ENCODE measurements at places on chromosomes 5 and 9. TPM values are rescaled to one million over a fixed set of nuclear protein-coding genes. Genes with fewer than 3 reads are reported as not detected.

DNA sequence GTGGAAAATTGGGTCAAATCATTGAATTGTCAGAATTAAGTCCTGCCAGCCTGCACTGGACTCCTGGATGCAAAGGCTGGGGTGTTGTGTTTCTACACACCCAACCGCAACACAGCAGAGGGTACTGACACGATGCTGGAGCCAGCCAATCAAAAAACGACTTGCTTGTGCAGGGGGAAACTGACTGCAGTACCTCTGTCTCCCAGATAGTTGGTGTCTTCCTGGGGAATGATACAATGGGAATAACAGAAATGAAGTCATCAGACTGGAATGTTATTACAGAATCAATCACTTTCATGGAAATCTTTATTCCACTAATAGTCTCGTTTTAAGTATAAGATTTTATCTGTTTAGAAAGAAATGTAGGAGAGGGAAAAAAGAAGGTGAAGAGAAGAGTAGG lies 330.3 kb downstream of the MLLT3 start:
- DNase-seq, result no peak

GRCh38 chr9:5976674-5977397 lies 38.6 kb downstream of the RANBP6 start:
- DNase-seq, result no peak

GRCh38 chr5:79859588-79859987 lies 131.5 kb downstream of the MTX3 start:
- no peak for DNase-seq

- no peak for DNase-seq
Measured at GRCh38 chr9:126336736-126337325, 10.2 kb downstream of the MVB12B start.

DNA sequence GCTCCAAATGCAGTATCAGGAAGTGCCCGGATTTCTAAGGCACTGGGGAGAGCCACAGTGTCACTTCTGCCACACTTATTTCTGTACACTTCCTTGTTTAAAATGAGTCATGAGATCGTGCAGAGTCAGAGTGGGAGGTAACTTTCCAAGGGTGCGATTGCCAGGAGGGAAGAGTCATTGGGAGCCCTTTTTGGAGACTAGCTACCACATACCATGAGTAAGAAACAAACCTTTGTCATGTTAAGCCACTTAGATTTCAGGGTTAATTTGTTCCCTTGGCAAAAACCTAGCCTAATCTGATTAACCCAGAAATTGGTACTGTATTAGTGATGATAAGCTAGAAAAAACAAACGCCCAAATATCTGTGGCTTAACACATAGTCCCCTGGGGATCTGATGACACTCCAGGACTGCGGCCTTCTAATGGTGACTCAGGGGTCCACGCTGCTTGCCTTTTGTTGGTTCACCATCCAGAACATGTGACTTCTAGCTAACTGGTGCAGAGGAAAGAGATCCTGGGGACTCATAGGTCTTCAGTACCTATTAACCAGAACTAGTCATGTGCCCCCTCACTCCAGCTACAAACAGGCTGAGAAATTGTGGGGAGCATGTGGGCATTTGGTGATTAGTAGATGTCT lies 48.6 kb upstream of the TLE1 start:
- no peak for DNase-seq

GRCh38 chr5:136006761-136007251 lies 22.0 kb upstream of the TGFBI start:
- no peak for DNase-seq

GRCh38 chr5:162444129-162444762 lies 376.7 kb downstream of the GABRG2 start:
- DNase-seq, result no peak

- DNase-seq, result no peak
Measured at GRCh38 chr5:168843277-168844015, 264.3 kb upstream of the PANK3 start.

- no peak for DNase-seq
Measured at GRCh38 chr9:27118916-27119315, 9.9 kb downstream of the TEK start.

DNA sequence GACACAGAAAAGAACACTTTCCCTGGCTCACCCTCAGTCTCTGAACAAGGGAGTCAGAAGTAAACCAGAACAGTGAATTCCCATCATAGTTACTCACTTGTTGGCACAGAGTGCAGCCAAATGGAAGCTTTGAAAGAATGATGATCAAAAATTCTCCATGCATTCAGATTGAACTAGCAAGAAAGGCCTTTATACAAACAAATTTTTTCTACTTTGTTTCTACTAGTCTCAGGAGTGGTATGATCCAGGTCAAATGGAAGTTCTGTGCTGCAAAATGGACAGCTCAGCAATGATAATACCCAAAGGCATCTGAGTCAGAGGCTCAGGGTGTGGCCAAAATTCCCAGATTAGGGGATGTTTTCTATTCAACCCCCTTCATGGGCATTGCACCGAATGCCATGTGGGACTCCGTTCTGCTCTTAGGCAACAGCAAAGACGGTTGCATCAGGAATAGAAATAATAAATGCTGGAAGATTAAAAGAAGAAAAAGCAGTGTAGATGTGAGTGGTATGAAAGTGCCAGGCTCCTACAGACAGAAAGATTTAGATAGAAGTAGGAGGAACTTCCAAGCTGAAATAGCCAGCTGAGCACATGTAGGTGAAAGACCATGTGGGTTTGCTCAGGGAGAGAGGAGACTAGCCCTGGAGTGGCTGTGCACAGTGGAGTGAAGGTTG lies 24.0 kb upstream of the ASPN start:
- no peak for DNase-seq

- no peak for DNase-seq
Measured at GRCh38 chr5:143600396-143601075, 197.1 kb upstream of the NR3C1 start.

The SEMA4D gene
- 393 TPM for total RNA-seq

The CTXN3 gene
- total RNA-seq, result not detected

The PLPP7 gene
- total RNA-seq, result not detected

The HMGCR gene
- 39.6 TPM for total RNA-seq
